ENCODE measurements at places on chromosomes 3 and 15.

DNA sequence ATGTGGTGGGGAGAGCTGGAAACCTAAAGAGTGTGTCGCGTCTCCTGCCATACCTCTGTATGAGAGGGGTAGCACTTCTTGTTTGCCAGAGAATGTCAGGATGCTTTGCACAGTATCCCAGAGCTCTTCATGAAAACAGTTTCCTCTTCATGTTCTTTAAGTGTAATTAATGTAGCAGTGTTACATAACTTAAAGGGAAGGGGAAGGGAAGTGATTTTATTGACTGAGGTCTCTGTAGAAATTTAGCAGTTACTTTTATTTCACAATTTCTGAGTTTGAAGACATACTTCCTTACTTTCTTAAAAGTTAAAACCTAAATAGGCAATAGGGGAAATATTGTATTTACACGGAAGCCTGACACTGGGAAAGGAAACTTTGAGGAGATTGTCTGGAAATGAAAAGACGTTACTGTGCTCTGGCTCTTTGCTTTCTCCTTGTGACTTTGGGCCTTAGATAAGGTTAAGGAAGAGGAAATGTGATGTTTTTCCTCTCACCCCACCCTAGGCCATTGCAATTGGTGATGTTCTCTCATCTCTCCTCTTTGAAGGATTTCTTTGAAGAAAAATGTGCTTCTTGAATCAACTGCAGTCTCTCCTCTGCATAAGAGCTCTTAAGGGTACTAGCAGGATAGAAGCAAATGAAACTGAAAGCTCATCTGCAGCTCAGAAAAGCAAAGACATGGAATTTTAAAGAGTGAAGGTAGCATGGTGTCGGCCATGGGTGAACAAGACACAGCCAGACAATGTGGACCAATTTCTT is 6.0 kb downstream of the NXPE3 start:
- peaks cover 26% of the 10 kb centered on the region for H3K4me1 ChIP-seq
- peak overlapping the region; percentile 79 for H3K27ac ChIP-seq
- peak overlapping the region; percentile 59 for H3K4me3 ChIP-seq
- H3K36me3 ChIP-seq: peaks cover 41% of the 10 kb centered on the region
- DNase-seq: no peak

DNA sequence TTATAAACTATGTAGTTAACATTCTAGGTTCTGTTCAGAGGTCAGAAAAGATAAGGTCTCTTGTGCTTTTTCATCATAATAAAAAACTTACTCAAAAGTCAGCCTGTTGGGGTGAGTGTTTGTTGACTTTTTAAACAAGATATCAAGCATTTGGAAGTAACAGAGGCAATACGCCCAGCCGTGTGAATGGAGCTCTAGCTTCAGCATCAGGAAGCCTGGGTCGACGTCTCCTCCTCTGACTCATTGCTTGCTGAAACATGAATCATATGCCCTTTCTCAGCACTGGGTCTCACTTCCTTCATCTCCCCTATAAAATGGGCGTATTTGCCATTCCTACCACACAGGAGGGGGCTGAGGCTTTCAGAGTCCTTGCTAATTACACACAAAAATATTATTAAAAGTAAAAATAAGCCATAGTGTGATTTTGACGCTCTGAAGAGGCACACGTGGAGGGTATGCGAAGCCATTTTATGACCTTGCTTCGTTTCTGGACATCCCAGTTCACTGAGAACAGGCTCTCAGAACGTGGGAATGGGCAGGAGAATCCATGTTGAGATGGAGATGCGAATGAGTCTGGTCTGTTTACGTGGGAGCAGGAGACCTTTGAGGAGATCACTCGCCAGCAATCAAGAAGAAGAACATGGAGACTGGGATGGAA is 220.8 kb upstream of the TPRG1 start:
- no peak overlapping the region for H3K4me3 ChIP-seq
- DNase-seq: no peak
- peaks cover 7% of the 10 kb centered on the region for H3K36me3 ChIP-seq
- no peak overlapping the region for H3K27ac ChIP-seq
- H3K27me3 ChIP-seq: peaks cover 12% of the 10 kb centered on the region

DNA sequence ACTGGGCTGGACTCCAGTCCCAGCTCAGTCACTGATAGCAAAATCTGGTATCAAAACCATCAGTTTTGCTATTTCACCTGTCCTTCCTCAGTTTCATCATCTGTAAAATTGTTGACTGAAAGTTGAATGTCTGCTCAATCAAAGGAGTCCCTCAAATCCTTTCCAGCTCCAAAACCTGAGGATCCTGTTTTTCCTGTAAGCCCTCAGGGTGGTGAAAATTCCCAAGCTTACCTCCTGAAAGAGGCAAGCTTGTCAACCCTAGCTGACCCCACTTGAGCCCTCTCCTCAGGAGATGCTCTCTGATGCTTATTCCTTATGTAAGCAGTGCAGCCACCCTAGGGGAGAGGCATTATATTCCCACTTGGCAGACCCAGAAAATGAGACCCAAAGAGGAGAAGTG is 82.6 kb downstream of the HMG20A start:
- H3K27me3 ChIP-seq: peaks cover 13% of the 10 kb centered on the region
- H3K4me3 ChIP-seq: no peak overlapping the region
- peaks cover 54% of the 10 kb centered on the region for H3K4me1 ChIP-seq
- DNase-seq: no peak

DNA sequence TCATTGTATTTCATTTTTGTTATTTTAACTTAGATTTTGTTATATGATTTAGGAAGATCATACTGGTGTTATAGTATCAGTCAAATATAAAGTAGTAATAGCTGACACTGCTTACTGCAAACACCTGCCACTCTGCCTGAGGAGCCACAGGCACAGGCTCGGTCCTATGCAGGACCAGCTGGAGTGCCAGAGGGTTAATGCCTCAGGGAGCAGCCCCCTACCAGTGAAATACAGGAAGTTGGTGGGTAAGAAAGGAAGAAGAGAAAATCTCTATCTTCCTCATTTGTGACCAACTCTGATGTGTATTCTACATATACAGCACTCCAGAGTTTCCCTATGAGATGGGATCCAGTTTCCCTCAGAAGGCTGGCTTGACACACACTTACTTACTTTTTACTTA is 593.3 kb downstream of the UNC13C start:
- no peak overlapping the region for H3K4me3 ChIP-seq
- no peaks in the 10 kb centered on the region for H3K4me1 ChIP-seq
- H3K36me3 ChIP-seq: peaks cover 3% of the 10 kb centered on the region
- H3K27ac ChIP-seq: no peak overlapping the region
- DNase-seq: no peak

GRCh38 chr3:113222451-113223086 is 11.2 kb downstream of the BOC start:
- no peak overlapping the region for H3K4me3 ChIP-seq
- H3K27me3 ChIP-seq: peaks cover 5% of the 10 kb centered on the region
- H3K4me1 ChIP-seq: peaks cover 45% of the 10 kb centered on the region

DNA sequence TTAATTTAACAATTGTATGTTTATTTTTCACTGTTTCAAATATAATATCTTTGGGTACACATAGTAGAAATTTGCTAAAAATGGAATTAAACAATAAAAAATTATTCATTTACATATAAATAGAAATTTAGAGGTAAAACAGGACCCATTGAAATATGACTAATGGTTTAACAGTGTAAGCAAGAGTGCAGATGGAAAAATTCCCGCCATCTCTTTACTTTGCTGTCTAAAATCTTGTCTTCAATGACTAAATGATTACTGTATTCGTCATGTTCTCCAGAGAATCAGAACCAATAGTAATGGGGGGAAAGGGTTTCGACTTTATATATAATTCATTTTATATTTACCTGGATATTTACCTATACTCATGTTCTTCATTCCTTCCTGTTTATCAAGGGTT is 163.1 kb downstream of the IL1RAP start:
- no peak overlapping the region for H3K4me3 ChIP-seq
- no peak overlapping the region for H3K27ac ChIP-seq
- no peaks in the 10 kb centered on the region for H3K4me1 ChIP-seq
- no peak for DNase-seq

- DNase-seq: no peak
- peaks cover 7% of the 10 kb centered on the region for H3K4me1 ChIP-seq
- peaks cover 7% of the 10 kb centered on the region for H3K27me3 ChIP-seq
- H3K36me3 ChIP-seq: peaks cover 58% of the 10 kb centered on the region
Observed at GRCh38 chr15:56228854-56229253, 14.8 kb downstream of the RFX7 start.

DNA sequence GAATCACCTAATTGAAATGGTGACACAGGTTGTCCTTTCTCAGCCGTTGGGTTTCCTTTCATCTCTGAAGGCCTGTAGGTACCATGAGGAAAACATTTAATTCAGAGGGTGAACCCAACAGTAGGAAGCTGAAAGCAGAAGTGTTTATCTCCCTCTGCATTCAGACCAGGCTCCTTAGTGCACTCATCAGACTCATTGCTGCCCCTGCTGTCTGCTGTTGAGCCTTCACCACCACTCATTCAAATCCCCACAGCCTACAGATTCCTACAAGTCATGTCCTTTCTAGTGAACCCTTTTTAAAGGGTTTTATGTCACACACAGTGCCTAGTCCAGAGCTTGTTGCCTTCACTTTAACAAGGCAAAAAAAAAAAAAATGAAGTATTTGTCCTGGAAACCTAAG is 13.4 kb downstream of the WDR48 start:
- no peak overlapping the region for H3K27ac ChIP-seq
- no peak overlapping the region for H3K4me3 ChIP-seq
- peaks cover 3% of the 10 kb centered on the region for H3K27me3 ChIP-seq
- peaks cover 4% of the 10 kb centered on the region for H3K4me1 ChIP-seq
- peaks cover 6% of the 10 kb centered on the region for H3K36me3 ChIP-seq

GRCh38 chr3:39638301-39638700 is 170.8 kb downstream of the MOBP start:
- no peak for DNase-seq
- no peaks in the 10 kb centered on the region for H3K27me3 ChIP-seq
- no peaks in the 10 kb centered on the region for H3K36me3 ChIP-seq
- no peak overlapping the region for H3K27ac ChIP-seq
- no peaks in the 10 kb centered on the region for H3K4me1 ChIP-seq

DNA sequence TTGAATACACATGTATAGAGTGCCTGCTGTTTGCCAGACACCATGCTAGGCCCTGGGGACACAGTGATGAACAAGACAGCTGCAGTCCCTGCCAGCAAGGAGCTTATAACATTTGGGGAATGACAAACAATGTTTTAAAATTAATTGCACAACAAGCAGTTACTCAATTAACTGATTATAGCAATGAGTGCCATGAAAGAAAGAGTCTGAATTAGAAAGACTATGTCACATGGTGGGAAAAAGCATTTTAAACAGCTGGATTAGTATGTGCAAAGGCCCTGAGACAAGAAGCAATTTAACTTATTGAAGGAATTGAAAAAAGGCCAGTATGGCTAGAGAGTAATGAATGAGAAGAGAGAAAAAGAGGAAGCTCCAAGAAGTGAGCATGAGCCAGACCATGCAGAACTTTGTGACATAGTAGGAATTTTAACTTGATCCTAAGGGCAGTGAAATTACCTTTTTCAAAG is 64.5 kb upstream of the PLXNA1 start:
- DNase-seq: no peak
- H3K4me1 ChIP-seq: peaks cover 11% of the 10 kb centered on the region
- H3K4me3 ChIP-seq: no peak overlapping the region
- no peak overlapping the region for H3K27ac ChIP-seq
- H3K36me3 ChIP-seq: no peaks in the 10 kb centered on the region
- peaks cover 7% of the 10 kb centered on the region for H3K27me3 ChIP-seq

DNA sequence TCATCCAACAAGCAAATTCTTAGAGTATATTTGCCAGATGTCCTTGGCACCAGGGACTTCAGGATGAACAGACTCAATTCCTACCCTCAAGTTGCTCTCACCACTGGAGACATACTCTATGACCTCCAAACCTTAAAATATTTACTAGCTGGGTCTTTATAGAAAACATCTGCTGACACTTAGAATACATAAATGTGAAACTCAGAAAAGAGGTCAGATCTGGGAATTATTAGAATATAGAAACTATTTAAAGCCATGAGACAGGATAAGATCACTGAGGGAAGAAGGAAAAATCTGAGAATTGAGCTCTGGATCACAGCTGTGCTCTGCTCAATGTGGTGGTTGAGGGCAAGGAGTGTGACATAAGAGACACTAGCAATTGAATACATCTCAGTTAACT is 695.4 kb upstream of the UBE2E2 start:
- H3K4me3 ChIP-seq: no peak overlapping the region
- H3K4me1 ChIP-seq: no peaks in the 10 kb centered on the region
- peaks cover 1% of the 10 kb centered on the region for H3K27me3 ChIP-seq
- H3K36me3 ChIP-seq: no peaks in the 10 kb centered on the region
- no peak for DNase-seq

- DNase-seq: no peak
- no peak overlapping the region for H3K4me3 ChIP-seq
- no peaks in the 10 kb centered on the region for H3K4me1 ChIP-seq
Observed at GRCh38 chr3:1380926-1381646, 288.3 kb downstream of the CNTN6 start.

DNA sequence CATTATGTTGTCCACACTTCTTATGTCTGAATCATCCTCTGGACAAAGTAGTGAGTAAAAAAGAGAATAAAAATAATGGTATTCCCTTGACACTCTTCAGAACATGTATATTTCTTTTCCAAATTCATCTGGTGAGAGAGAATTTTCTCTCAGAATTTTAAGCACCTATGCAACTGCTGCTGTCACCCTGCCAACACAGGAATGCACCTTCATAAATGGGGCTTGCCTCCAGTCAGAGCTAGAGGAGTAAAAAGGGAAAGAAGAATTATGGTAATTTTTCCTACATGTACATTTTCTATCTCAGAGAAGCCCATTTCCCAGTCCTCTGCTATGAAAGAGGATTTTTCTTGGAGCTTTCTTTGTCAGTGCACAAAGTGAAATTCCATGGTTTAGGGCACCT is 92.2 kb upstream of the ALCAM start:
- no peak overlapping the region for H3K4me3 ChIP-seq
- no peak for DNase-seq
- no peaks in the 10 kb centered on the region for H3K36me3 ChIP-seq

DNA sequence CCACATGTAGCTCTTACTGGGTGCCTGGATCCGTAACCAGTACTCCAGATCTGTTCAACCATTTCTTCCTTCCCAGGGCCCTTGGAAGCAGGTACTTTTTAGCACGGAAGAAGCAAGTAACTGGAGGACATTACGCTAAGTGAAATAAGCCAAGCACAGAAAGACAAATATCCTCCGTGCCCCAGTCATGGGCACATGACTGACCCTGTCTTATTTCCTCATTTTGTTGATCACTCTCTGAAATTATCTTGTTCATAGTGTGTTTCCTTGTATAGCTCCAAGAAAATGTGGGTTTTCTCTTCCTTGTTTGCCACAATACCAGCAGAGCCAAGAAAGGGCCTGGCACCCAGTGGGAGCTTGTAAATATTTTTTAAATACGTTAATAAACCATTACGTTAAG is 32.2 kb upstream of the MTMR14 start:
- no peaks in the 10 kb centered on the region for H3K4me1 ChIP-seq
- no peak for DNase-seq
- H3K36me3 ChIP-seq: no peaks in the 10 kb centered on the region
- no peak overlapping the region for H3K27ac ChIP-seq
- no peaks in the 10 kb centered on the region for H3K27me3 ChIP-seq
- H3K4me3 ChIP-seq: no peak overlapping the region

GRCh38 chr3:163891771-163892170 is 1186.5 kb downstream of the SI start:
- H3K4me3 ChIP-seq: no peak overlapping the region
- H3K4me1 ChIP-seq: no peaks in the 10 kb centered on the region
- H3K27ac ChIP-seq: no peak overlapping the region
- no peaks in the 10 kb centered on the region for H3K36me3 ChIP-seq

- DNase-seq: no peak
- H3K4me3 ChIP-seq: peak overlapping the region; percentile 83
- H3K27ac ChIP-seq: no peak overlapping the region
- peaks cover 46% of the 10 kb centered on the region for H3K36me3 ChIP-seq
Observed at GRCh38 chr15:65361708-65362459, 15.9 kb downstream of the IGDCC3 start.
